Activated CD4-positive, alpha-beta T cell treated with anti-CD3 and anti-CD28 coated beads, Interleukin-2, amount 50 U/mL, for 24 hours (primary cell): ENCODE measurements at places on chromosomes 5 and 9.

- DNase-seq, result no peak
Measured at GRCh38 chr5:3612591-3613042, 17.0 kb downstream of the IRX1 start.

GRCh38 chr5:38445374-38446028 lies 110.9 kb downstream of the LIFR start:
- no peak for DNase-seq

DNA sequence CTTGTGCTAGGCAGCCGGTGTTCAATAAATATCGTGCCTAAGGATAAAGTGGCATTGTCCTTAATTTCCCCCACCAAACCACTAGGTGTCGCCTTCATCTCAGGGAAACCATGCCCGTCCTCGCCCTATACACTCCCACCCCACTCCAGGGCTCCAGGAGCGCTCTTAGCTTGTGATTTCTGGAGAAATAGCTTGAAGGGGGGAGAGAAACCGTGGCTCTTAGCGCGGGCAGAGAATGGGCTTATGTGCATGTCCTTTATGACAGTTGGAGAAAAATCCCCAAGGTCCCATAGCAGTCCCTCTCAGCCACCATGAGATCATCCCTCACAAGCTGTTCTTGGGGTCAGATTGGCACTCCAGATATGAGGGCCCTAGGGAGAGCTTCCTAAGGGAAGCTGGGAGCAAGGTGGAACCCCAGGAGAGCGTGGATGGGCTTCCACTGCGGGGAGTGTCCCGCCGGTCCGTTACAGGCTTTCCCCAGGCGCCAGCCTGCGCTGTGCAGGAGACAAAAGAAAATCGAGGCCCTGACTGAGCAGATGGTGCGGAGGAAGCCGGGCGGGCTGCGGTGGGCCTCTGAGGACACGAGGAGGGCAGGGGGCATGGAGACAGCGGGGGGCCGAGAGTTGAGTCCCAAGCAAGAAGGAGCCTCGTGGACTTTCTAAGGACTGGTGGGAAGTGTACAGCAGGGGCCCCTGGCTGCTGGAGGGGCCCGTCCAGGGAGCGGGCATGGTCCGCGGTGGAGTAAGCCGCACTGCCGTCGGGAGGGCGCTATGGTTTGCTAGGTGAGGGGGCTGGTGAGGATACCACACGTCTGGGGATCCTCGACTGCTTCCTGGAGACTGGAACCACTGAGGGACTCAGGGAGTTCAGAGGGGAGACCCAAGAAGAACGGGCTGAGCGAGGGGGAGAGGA lies 750 bp upstream of the NPR2 start:
- peak; percentile 45 for DNase-seq

DNA sequence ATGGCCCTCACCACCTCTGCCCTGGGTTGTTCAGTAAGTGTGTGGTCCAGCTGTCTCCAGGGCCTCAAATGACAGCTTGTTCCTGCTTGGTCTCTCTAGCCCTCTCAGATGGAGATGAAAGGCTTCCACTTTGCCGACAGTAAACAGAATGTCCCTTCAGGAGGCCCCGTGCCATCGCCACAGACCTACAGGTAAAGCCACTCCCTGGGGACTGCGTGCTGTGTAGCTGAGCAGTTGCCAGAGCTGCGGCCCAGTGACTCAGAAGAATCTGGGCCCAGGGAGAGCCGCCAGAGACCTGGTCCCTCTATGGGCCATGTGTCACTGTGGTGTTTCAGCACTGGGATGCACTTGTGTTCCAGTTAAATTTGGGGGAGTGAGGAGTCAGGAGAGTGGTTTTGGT lies 10.6 kb upstream of the POMT1 start:
- DNase-seq, result no peak
